ENCODE measurements at places on chromosomes 3 and 15.
A peak's percentile ranks its signal among the peaks of the same experiment; 100 is the strongest.

- DNase-seq: no peak
Observed at GRCh38 chr3:94423578-94423977, 360.7 kb downstream of the NSUN3 start.

- no peak for DNase-seq
Observed at GRCh38 chr3:90080988-90081387, 973.6 kb downstream of the EPHA3 start.

DNA sequence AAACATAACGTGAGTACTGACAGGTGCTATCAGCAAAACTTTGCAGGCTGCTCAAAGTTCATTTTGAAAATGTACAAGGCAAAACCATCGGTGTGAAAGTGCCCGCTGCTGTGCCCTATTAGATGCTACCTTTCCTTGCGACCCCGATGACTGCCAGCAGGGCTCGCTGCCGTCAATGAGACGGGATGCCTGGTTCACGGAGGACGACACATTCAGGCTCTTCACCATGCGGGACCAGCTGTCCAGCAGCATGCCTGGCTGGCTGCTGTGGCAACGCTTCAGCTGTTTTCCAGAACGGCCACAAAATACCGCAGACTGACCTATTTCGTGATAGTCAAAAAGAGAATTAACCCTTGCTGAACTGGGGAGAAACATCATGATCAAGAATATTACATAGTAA is 92.7 kb upstream of the OCA2 start:
- DNase-seq: no peak

- no peak for DNase-seq
Observed at GRCh38 chr3:106528932-106529331, 660.1 kb upstream of the CBLB start.

DNA sequence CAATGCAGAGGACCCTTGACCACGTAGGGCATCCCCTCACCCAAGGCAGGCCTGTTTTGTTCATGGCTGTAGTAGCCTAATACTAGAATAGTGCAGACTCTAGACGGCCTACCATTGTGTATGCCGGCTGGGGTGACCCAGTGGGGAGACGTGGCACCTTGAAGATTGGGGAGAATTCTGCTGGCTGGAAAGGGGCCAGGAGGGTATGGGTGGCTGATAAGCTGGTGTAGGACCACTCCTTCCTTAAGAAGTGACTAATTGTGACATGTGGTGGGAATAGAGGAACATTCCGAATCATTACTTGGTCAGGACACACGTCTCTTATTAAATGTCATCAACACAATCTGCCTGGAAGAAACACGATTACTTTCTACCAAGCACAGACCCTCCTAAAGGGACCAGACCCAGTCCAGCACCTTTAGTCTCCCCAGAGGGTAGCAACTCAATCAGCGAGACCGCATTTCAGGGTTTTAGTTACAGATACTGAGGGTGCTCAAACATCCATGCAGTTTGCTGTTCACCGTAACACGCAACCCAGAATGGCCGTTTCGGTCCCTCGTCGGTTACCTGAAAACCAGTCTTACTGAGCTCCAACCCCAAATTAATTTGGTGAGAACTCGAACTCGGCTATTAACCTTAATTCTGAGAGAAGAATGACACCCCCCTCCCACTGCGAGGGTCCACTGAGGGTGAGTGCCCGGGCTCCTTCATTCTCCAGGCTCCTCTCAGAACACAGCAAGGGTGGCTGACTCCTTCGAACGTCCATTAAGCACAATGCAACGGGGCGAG is 1.6 kb upstream of the KLF13 start:
- DNase-seq: no peak

DNA sequence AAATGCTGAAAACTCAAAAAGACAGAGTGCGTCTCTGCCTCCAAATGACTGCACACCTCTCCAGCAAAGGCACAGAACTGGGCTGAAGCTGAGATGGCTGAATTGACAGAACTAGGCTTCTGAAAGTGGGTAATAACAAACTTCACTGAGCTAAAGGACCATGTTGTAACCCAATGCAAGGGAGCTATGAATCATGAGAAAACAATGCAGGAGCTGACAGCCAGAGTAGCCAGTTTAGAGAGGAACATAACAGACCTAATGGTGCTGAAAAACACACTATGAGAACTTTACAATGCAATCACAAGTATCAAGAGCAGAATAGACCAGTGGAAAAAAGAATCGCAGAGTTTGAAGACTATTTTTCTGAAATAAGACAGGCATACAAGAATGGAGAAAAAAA is 10.1 kb upstream of the AVEN start:
- no peak for DNase-seq

GRCh38 chr3:57783186-57784088 is 27.3 kb downstream of the SLMAP start:
- no peak for DNase-seq

- no peak for DNase-seq
Observed at GRCh38 chr15:77023576-77024272, 28.8 kb downstream of the PSTPIP1 start.

GRCh38 chr15:80828796-80829195 is 49.6 kb downstream of the CEMIP start:
- no peak for DNase-seq

DNA sequence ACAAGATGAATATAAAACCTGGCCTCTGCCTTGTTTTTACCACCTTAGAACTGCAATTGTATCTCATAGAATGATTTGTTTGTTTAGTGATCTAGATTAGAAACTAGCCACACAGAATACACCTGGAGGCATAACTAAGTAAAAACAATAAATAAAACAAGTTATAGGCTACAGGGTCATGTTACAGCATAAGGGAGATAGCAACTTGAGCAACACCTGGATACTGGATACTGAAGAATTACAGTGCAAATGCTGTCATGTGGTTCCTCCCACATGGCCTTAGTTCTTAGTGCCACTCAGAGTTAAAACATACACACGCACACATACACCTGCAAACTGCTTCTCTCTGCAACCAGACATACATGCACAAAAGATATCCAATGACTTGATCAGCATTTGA is 563.4 kb upstream of the DPPA4 start:
- DNase-seq: no peak

DNA sequence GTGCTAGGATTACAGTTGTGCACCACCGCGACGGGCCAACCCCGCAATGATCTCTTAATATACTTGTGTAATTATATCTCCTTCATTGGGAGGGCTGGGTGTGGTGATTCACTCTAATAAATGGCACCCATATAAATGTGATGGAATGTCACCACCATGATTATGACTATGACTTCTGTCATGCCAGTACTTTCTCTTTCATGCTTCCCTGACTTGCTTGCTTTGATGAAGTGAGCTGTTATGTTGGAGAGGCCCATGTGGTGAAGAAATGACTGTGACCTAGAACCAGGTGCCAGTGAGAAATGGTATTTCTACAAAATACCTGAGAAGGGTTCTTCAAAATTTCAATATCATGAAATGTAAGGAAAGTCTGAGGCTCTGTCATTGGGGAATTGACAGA is 24.4 kb upstream of the TP63 start:
- DNase-seq: no peak

GRCh38 chr15:41899854-41900442 is 6.1 kb upstream of the SPTBN5 start:
- DNase-seq: peak; percentile 37

- no peak for DNase-seq
Observed at GRCh38 chr3:181932039-181932438, 220.3 kb downstream of the SOX2 start.

DNA sequence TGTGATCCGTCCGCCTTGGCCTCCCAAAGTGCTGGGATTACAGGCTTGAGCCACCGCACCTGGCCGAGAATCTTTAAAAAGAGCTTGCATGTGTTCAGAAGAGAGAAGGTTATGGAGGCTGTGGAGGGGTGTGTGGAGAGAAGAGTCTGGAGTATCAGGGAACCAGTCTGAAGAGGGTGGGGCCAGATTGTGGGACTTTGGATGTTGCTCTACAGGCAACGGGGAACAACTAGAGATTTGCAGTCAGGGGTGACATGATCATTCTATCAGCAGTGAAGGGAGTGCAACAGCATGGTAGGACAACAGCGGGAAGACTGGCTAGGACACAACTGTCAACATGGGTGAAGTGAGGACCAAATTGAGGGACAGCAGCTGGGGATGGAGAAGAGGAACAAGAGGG is 8.9 kb downstream of the SCAMP2 start:
- no peak for DNase-seq

GRCh38 chr3:39101022-39101689 is 6.3 kb downstream of the GORASP1 start:
- no peak for DNase-seq

- DNase-seq: no peak
Observed at GRCh38 chr3:43996379-43997301, 245.0 kb upstream of the TOPAZ1 start.

- no peak for DNase-seq
Observed at GRCh38 chr15:55954862-55955605, 38.4 kb downstream of the NEDD4 start.

Measured in cerebellar nuclear complex (tissue), 1 donor.